ENCODE measurements at places on chromosomes 12 and 14.

DNA sequence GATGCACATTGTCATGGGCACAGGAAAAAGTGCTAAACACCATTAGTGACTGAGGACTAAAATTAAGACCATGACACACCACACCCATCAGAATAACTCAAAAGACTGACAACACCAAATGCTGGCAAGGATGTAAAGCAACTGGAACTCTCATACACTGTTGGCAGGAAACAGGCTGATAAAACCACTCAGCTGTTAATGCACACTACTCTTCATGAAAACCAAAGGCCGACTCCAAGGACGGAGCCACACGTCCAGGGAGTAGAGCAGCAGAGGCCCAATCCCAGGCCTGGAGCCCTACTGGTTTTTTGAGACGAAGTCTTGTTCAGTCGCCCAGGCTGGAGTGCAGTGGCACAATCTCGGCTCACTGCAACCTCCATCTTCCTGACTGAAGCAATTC lies 6.4 kb downstream of the RAD52 start:
- DNase-seq, result no peak

DNA sequence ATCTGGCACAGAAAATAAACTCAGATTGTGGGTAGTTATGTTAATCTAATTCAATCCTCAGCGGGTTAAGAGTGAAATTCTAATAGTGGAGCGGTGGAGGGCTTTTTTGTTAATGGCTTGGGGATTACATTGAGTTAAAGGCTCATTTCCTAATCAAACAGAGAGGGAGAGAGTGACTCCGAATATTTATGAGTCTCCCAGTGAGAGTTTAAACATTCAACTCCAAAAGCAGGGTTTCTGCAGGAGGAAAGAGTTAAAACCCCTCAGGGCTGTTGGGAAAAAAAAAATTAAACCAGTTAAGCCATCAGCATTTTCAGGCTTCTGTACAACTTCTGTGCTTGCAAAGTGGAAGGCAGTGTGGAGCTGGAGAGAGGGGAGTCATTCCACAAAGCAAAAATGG lies 62.1 kb upstream of the ESRRB start:
- no peak for DNase-seq

- DNase-seq, result no peak
Observed at GRCh38 chr12:51661836-51662235, 70.8 kb downstream of the SCN8A start.

- peak; percentile 95 for DNase-seq
Observed at GRCh38 chr14:96362965-96363750, at the start of the genes ATG2B and GSKIP. ATG2B (minus strand) TSS chr14:96363341; CDS start chr14:96362976, 365 bp downstream. GSKIP (plus strand) TSS chr14:96363526; CDS start chr14:96382248, 18,722 bp downstream.

DNA sequence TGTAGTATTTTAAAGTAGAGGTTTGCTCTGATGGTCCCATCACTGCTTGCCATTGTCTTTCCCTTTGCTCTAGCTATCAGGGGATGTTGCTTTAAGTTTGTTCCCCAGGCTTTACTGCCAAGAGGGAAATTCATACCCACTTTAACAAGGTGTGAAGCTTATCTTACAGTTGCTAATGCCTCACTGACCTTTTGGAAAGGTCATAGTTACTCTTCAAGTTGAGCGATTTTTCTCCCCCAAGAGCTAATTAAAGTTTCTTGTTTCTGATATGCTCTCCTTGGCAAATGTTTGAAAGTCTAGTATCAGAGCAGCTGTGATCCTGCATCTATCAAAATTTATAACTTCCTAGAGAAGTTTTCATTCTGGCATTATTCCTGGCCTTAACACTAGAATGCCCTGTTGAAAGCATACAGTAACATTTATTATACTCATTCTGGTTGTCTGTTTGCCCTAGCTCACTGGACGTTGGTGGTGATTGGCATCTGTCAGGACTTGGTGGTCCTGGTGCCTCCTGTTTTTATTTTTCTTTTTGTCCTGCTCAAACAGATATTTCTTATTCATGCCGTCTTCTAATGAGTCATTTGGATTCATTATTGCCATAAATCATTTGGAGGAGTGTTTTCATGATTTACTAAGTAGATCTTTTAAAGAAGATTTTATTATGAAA lies 8.1 kb downstream of the ATP2A2 start:
- no peak for DNase-seq

- no peak for DNase-seq
Observed at GRCh38 chr12:15534874-15535273, 212.6 kb downstream of the PTPRO start.

DNA sequence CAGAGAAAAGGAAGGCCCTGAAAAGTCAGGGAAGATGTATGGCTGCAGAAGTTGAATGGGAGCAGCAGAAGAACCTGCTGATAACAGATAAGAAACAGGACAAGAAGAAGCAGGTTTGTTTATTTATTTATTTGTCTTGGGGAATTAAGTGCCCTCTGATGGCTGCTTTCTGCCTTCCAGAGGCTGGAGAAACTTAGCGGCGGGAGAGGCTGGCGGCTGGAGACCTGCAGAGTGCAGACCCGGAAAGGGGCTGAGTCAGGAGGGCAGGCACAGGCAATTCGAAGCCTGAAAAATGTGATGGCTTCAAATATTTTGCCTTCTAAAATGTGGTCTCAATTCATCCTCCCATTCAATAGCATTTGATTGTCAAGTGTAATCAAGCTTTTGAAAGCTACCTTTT lies 168.2 kb upstream of the GZMB start:
- no peak for DNase-seq

- DNase-seq, result no peak
Observed at GRCh38 chr14:72124171-72124570, 191.9 kb downstream of the RGS6 start.

- no peak for DNase-seq
Observed at GRCh38 chr12:77992760-77993159, 162.1 kb downstream of the NAV3 start.

- no peak for DNase-seq
Observed at GRCh38 chr12:64780132-64780530, 20.9 kb upstream of the GNS start.

GRCh38 chr12:100166232-100166631 lies 23.6 kb upstream of the BLTP3B start:
- no peak for DNase-seq

GRCh38 chr14:22598896-22599244 lies 770 bp downstream of the ABHD4 start:
- no peak for DNase-seq

DNA sequence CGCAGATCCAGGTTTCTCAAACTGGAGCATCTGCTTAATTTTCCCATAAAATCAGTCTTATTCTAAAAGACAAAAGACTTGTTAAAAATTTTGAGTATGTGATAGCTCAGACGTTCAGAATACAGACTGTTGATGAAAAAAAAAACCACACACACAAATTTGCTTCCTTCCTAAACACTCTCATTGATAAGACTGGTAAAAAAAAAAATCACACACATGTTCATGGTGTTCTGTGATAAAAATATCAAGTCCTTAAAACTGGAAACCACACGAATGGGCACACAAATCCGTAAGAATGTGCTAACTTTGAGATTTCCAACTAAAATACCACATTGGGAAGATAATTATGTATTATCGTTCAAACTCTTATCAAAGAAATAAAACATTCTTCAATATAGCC lies 6.7 kb upstream of the ARID4A start:
- DNase-seq, result no peak

DNA sequence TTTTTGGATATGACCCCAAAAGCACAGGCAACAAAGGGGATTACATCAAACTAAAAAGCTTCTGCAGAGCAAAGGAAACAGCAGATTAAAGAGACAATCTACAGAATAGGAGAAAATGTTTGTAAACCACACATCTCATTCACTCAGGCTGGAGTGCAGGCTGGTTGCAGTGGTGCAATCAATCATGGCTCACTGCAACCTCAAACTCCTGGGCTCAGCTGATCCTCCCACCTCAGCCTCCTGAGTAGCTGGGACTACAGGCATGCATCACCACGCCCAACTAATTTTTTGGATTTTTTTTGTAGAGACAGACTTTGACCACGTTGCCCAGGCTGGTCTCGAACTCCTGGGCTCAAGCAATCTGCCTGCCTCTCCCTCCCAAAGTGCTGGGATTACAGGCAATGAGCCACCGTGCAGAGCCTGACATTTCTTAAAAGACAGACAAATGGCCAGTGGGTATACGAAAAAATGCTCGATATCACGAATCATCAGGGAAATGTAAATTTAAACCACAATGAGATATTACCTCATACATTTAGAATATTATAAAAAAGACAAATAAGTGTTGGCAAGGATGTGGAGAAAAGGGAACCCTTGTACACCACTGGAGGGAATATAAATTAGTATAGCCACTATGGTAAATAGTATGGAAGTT lies 9.8 kb downstream of the NCKAP5L start:
- no peak for DNase-seq

- DNase-seq, result no peak
Observed at GRCh38 chr14:36173161-36173560, 3.4 kb downstream of the PTCSC3 start.

GRCh38 chr12:126761420-126761819 lies 1505.5 kb upstream of the TMEM132C start:
- DNase-seq, result no peak

GRCh38 chr12:57079821-57080220 lies 1.2 kb upstream of the NEMP1 start:
- no peak for DNase-seq

DNA sequence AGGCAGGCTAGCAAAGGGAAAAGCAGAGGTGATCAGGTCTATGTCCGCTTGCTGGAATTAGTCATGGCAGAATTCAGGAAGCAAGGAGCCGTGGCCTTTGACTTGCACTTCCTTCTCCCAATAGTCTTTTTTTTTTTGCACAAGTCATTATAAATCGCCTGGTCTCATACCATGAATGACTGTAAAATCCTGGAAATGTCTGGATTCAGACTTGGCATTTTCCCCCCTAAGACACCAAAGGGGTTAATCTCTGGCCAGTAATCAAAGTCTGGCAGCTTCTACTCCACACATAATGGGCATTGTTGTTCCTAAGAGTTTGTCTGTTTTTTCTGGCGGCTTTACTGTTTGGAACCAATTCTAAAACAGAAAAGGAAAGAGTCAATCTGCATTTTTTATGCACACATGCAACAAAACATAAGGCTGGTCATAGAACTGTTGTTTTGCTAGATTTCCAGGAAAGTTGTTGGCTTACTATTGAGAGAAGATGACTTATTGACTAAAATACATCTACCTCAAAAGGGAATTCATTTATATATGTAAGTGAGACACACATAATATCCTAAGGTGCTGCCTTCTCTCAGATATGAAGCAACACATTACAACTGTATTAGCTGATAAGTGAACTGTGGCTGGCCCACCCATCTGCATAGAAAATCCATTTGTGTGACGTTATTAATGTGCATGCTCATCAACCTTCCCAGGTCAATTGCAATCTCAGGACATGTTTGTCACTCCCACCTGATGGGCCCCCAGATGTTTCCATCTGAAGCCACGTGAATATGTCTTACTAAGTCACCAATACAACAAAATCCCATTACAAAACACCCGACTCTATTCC lies 157.3 kb downstream of the BTG1 start:
- no peak for DNase-seq

DNA sequence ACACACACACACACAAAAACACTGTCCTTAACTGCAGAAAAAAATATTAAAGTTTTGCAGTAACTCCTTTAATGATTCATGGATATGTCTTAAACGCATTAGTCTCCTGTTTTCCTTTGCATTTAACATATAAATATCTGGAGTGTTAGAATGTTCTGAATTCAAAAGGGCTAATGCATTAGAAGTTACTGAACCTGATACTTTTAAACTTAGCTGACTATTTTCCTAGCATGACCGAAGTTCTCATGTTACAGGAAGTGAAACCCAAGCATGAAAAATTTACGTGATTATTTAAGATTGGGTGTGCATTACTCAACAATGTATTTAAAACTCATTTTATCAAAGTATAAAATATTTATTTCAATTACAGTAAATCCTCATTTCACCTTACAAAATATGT lies 791.2 kb downstream of the FLRT2 start:
- no peak for DNase-seq

- DNase-seq, result no peak
Observed at GRCh38 chr12:4279198-4279690, 5.7 kb downstream of the CCND2 start.

GRCh38 chr12:24600551-24600950 lies 348.4 kb downstream of the BCAT1 start:
- no peak for DNase-seq

DNA sequence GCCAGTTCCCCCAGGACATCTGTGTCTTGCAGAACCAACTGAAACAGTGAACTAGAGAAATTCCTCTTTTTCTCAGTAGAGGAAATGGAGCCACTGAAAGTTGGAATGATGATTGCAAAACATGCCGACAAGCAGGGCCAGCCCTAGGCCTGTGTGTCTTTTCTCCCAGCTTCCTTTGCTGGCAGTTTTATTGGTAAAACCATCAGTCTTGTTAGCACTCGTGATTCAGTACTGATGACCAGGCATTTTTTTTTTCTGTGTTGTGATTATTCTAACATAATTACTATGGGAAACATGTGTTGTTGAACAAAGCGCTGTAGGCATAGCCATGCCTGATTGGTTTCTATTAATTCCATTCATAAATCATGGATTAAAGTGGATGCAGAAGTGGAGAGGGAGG lies 620.7 kb downstream of the AACS start:
- no peak for DNase-seq

GRCh38 chr14:104580961-104581360 lies 1.4 kb downstream of the C14orf180 start:
- no peak for DNase-seq

GRCh38 chr12:69243099-69244084 lies 4.0 kb downstream of the CPSF6 start:
- DNase-seq, result no peak

- DNase-seq, result no peak
Observed at GRCh38 chr12:89414851-89415250, 62.5 kb upstream of the DUSP6 start.

DNA sequence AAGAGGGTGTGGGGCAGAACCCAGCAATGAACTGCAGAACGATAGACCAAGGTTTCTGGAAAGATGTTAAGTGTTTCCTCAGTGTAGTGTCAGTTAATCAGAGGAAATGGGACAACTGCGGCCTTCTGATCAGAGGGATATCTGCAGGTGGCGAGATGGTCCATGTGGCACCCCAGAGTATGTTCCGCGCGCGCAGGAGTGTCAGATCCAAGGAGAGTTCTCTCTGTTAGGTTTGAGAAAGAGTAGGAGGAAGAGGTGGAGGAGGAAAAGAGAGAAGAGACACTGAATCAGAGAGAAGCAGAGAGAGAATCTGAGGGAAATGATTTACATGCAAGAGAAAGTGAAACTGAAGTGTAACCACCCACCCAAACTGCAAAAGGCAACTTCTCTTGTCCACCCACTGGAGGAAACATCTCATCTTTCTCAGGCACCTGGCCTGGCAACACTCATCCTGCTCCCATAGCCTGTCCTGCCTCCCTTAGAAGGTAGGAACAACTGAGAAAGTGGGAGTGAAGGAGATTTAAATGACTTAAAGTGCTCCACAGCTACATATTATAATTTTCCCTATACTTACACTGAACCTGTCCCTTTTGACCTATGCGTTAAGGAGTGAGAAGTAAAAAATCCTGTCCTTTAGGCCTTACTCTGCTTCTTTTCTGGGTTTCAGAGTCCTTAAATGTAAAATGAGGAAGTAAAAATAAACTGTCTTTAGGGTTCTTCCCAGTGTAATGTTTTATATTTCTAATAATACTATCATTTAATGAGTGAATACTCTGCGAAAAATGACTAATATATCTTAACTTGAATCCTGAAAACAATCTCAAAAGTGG lies 6.8 kb upstream of the TESPA1 start:
- no peak for DNase-seq

GRCh38 chr12:71295953-71296352 lies 138.2 kb upstream of the TSPAN8 start:
- DNase-seq, result no peak

- DNase-seq, result no peak
Observed at GRCh38 chr12:92186038-92186470, 40.4 kb upstream of the BTG1 start.
